ENCODE measurements at places on chromosomes 6 and 20.

DNA sequence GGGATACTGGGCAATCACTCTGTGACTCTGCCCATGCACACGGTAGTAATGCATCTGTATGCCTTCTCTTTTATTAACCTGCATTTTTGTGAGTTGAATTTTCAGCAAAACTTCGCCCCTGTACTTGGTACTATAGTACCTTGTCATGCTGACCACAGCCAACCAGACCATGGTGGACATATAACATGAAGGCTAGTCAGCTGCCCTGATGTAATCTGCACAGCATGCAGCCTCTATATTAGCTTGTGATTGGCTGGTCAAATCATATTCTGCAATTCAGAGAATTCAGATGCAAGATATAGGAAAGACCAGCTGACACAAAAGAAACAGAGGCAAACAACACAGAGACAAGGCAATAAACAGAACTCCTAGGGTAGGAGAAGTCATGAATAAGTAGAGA lies 200.9 kb upstream of the JARID2 start:
- no peak for DNase-seq

GRCh38 chr6:15509335-15509933 lies 153.4 kb downstream of the DTNBP1 start:
- no peak for DNase-seq

- DNase-seq: no peak
These were observed 2.2 kb downstream of the HAO1 start for GRCh38 chr20:7938058-7938457.

DNA sequence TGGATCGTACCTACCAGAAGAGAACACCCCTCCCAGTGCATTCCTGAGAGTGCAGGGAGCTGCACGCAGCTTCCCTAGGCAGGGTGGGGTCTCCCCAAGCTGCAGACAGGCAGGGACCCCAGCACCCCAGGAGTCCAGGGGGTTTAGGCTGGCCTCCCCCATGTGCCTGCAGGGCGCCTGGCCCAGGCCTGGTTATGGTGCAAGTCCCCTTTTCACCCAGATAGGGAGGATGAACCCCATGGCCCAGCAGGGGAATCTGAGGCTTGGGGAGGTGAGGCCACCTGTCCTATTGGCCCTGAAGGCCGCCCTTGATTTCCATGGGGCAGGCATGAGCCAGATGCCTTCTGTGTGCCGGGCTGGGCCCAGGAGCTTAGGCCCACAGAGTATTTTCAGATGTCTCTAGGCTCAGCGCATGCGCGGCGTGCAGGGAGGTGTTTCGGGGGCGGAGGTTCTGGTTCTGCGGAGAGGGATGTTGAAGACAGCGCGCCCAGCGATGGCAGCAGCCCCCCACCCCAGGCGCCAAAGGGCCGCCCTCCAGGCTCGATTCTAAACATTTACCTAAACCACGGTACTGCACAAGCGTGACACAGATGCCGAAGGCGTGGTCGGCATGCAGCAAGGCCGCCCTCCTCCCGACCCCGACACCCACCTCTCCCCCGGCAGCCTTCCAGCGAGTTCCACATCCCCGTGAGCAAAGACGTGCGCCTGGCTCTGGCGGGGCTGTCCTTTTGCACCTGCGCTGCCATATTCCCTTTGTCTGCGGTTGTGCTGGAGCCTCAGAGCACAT lies 29.4 kb downstream of the COL20A1 start:
- DNase-seq: peak; percentile 52

- no peak for DNase-seq
These were observed 8.9 kb downstream of the SNHG17 start for GRCh38 chr20:38426006-38426897.

DNA sequence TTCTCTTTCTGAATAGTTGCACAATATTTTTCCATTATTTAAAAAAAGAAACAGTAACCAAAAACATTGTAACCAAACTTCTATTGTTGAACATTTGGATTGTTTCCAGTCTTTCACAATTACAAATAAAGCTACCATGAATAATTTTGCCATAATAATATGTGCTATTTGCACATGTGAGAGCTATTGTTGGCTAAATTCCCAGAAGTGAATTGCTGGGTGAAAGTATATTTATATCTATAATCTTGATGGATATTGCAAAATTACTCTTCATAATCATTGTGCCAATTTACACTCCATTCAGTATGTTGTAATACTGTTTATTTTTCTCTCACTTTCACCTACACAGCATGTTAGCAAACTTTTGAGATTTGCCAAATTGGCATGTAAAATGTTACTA lies 36.6 kb upstream of the SLC22A16 start:
- DNase-seq: no peak

DNA sequence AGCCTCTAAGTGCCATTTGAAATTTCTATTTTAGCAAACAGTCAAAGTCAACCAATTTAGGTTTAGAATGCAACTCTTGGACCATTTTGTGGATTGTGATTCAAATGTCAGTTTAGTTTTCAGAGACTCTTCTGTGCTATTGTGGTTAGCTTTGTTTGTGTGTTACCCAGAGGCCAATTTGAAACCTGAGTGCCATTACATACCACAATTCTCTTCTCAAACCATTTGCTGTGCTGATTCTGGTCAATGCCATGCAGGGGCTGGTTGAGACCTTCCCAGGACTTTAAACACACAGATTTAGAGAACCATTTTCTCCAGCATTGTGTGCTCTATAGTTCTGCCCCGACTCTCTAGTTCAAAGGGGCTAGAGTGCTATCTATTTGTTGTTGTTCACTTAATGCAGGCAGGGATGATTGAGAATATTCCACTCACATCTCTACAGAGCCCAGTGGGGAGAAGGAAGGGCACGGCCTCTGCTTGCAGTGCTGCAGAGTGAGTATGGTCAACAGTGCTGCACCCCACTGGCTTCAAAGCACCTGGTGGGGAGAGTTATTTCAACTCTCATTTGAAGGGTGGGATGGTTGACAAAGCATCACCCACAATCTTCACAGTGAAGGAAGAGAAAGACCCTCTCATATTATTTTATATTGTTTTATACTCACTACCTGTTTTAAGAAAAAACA lies 738.2 kb downstream of the COL12A1 start:
- no peak for DNase-seq

GRCh38 chr6:105424175-105424783 lies 21.4 kb upstream of the PREP start:
- peak; percentile 68 for DNase-seq

DNA sequence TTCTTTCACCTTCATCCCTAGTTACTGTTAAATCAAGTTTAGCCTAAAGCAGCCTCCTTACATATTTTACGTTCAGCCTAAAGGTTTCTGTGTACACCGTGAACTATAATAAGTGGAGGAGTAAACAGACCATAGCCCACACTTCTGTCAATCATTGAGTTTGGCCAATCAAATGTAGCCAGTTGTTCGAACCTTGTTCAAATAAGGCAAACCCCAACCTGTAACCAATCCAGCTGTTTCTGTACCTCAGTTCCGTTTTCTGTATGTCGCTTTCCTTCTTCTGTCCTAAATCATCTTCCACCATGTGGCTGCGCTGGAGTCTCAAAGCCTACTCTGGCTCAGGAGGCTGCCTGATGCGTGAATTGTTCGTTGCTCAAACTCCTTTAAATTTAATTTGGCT lies 1.8 kb upstream of the FBXO30 start:
- no peak for DNase-seq

GRCh38 chr20:64055893-64056638 lies 6.6 kb upstream of the SOX18 start:
- no peak for DNase-seq

Data from retina (tissue), 1 donor.